ENCODE measurements at places on chromosomes 5 and 9. TPM values are rescaled to one million over a fixed set of nuclear protein-coding genes. Genes with fewer than 3 reads are reported as not detected.

DNA sequence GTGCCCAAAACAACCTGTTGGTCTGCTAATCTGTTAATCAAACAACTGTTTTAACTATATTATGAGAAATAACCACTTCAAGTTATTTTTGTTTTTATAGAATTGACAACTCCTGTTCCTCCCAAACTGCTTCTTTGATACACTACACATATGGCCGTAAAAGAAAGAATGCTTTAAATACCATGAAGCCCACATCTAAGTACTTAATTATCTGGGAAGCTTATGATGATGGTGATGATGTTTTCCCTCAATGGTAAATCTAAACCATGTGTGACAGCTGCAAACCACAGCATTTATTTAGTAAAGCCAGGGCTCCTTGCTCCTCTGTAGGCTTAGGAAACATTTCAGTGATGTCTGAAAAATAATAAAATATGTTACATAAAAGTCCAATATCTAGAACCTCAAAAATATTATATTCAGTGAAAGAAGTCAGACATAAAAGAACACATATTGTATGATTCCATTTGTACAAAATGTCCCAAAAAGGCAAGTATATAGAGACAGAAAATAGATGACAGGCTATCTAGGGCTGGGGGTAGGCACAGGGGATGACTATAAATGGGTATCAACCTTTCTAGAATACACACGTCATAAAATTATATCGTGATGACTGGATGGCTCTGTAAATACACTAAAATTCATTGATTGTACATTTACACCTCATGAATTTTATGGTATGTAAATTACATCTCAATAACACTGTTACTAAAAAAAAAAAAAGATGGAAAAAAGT, 154.1 kb downstream of the EFNA5 start:
- DNase-seq: peak; percentile 21

DNA sequence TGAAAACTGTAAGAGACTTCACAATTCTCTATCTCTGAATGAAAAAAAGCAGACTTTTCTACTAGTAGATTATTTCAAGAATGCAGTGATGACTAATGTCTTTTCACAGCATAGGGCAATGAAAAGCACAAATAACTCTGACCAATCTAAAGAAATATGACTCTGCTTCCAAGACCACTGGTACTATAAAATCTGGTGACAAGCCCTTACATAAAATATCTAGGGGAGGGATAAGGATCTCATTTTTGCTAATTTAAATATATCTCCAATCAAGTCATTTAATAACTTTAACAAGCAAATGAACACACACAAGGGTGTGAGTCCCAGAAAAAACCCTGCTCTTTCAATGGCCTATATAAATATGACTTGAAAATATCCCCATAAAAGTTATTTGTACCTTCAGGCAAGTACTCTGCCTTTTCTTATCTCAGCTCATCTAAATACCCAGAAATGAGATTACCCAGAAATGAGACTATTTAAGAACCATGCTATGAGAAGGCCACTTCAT, 105.2 kb downstream of the GNAQ start:
- DNase-seq: no peak

- no peak for DNase-seq
These were observed 9.0 kb upstream of the KIF2A start for GRCh38 chr5:62296998-62297397.

DNA sequence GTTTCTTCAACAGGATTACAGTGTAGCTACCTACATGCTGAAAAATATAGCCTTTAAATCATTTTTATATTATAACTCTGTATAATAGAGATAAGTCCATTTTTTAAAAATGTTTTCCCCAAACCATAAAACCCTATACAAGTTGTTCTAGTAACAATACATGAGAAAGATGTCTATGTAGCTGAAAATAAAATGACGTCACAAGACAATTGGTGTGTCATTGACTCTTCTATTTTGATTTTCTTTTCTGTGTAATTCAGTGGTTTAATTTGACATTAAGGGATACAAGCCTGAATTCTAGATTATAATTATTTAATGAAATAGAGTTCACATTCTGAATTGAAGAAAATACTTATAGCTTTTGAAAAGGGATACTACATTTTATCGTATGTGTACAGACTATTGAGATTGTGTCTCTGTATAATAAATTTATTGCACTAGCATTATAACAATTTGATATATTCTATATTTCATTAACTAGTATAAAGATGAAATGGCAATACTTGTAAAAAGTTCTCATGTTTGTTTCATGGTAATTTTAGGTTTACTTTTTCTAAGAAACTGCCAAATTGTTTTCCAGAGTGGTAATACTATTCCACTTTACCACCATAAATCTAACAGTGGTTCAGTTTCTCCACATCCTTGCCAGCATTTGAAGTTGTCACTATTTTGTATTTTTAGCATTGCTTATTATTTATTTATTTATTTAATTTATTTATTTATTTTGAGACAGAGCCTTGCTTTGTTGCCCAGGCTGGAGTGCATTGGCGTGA, 18.7 kb downstream of the ANXA1 start:
- no peak for DNase-seq

- DNase-seq: no peak
These were observed 27.7 kb downstream of the PRDM6 start for GRCh38 chr5:123116757-123117156.

DNA sequence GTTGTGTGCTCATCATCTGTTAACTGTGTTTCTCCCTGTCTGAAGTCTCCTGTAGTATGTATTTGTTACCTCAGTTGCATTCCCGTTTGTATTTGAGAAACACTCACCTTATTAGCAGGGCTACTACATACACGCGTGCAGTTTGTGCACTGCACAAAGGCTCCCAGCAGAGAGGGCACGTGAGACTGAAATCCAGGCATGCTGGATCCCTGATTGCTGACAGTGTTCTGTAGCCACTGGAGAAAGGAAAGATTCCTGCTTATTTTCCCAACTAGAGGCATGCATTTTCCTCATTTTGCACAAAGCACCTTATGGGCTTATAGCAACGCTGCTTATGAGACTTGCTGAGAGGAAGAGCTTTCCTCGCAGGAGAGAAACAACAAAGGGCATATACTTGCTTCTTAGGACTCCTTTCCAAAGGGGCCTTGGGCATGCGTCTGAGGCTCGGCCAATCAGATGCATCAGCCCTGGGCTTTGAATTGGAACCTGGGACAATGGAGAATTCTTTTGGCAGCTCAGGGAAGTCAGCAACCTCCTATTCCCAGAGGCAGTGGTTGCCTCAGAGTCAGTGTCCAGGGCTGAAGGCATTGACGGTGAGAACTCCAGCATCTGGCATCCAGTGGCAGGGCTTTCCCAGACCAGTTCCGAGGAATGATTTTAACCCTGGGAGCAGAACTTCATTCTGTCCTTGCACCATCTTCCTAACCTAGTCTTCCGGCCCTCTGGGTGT, 9.9 kb upstream of the MEGF10 start:
- no peak for DNase-seq

- DNase-seq: peak; percentile 37
These were observed 6.3 kb upstream of the KCNIP1 start for GRCh38 chr5:170497311-170498038.

GRCh38 chr9:16265688-16266087, 604.8 kb downstream of the BNC2 start:
- DNase-seq: no peak

- DNase-seq: peak; percentile 49
These were observed 46.2 kb downstream of the MCTP1 start for GRCh38 chr5:95238560-95239325.

GRCh38 chr5:380701-381309, 59.3 kb downstream of the AHRR start:
- no peak for DNase-seq

DNA sequence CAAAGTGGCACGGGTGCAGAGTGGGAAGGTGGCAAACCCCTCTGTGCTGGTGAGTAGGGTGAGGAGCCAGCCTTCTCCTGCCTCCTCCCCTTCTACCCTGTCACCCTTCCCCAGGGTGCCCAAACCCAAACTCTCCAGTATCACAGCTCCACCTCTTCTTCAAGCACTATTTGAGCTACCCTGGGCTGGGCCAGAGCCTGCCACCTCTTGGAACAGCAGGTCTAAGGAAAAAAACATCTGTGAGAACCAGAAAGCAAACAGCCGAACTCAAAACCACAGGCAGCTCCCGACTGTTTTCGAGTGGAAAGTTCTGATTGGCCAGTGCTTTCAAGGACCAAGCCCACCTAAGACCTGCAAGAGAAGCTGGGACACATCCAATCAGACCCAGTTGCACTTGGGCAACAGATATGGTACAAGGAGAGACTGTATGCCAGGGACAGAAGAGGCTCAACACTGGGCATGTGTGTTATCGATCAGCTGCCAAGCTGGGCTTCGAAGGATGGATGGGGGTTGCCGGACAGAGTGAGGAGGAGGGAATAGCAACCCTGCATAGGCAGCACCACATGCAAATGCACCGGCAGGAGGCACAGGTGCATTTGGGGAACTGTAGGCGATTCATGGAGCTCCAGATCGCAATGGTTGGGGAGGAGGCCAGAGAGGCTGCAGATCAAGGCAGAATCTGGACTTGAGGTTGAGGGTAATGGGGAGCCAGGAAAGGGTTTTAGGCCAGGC, 19.7 kb downstream of the ACSL6 start:
- DNase-seq: no peak

GRCh38 chr9:89218040-89218928, 39.7 kb upstream of the SHC3 start:
- DNase-seq: peak; percentile 34

DNA sequence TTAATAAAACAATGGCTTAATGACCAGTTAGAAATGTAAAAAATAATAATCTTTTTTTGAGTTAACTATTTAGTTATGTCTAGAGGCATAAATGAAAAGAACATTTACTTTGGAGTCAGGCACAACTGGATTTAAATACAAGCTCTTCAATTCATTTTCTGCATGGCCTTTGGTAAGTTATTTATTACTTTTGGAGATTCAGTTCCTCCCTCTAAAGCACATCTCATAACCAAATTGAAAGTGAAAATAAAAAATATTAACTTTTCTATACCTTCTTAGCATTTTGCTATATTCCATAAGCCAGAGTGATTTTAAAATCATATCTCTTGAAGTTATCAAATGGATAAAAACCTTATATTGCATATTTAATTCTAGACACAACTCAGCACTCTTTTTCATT, 434.9 kb upstream of the SMARCA2 start:
- DNase-seq: no peak

DNA sequence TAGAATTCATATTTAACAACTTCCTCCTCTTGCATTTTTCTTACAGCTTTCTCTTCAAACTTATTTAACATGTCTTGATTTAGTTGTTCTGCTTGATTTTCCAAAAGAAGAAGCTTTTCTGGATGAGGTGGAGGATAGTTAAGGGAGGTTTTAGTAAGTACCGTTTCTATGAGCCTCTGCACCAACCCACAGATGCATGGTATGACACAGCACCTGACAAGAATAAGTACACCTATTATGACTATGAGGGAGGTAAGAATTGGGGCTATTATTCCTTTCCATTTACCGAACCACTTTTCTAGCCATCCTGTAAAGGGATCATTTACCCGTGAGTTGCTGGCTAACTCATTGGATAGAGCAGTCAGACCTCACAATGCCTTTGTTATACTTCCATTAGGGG, 2.5 kb upstream of the HMGCS1 start:
- DNase-seq: no peak

GRCh38 chr5:89087551-89088318, 204.8 kb upstream of the MEF2C start:
- no peak for DNase-seq

GRCh38 chr9:37700900-37701299, 50.1 kb downstream of the FRMPD1 start:
- peak; percentile 6 for DNase-seq

GRCh38 chr5:56833325-56833724, 18.0 kb downstream of the MAP3K1 start:
- DNase-seq: no peak

DNA sequence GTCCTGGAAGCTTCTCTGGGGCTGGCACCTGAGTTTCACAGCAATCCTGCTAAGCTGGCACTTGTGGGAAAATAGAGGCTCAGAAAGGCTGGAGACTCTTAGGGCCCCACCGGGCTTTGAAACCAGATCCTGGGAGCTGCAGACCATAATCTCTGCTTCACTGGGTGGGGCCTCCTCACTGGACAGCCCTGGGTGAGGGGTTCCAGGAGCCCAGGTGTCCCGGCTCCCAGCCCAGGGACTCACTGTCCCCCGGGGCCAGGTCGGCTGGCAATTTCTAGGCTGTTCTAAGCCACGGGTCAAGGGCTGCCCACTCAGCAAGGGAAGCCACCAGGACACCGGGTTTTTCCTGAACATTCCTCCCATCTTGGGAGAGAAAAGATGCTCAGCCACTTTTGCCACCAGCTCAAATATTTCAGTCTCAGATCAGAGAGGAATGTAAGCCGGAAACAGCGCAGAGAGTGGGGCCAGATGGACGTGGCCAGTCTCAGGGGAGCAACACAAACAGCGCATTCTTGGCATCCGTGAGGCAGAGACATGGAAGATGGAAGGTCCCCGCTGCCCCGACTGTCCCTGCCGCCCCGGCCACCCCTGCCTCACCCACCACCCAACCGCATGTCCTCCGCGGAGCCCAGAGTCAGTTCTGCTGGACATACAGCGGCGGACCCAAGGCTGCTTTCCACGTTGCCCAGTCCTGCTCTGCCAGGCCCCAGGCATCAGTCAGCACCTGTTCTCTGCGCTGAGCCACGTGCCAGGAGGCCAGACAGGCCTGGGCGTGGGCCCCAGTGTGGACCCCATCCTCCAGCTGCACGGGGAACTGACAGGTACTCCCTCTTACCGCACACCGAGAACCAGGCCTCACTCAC, 72.6 kb downstream of the VAV2 start:
- DNase-seq: no peak

GRCh38 chr9:137588891-137589290, 1.4 kb downstream of the ZMYND19 start:
- DNase-seq: no peak

GRCh38 chr5:21085791-21086190, 1097.8 kb upstream of the CDH18 start:
- no peak for DNase-seq

- no peak for DNase-seq
These were observed 73.3 kb upstream of the PCSK1 start for GRCh38 chr5:96506376-96506775.

DNA sequence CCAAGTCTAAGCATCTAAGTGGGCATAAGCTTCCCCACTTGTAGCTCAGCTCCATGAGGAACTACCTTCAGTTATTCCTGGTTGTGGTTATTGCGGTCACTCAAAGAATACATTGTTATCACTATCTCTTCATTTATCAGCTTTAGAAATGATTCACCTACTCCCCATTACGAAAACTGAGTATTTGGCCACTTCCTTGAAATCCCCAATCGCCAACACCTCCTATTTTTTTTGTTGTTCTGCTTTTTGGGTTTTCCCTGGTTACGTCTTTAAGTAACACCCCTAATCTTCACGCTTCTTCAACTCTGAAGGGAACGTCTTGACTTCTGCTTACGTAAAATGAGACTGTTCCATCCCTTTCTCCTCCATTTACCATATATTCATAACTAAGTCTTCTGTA, 20.7 kb downstream of the MAPK9 start:
- DNase-seq: no peak

The BTNL8 gene
- not detected for total RNA-seq

The HTR4 gene
- not detected for total RNA-seq

The KLF9 gene
- 48.3 TPM for total RNA-seq

The OMD gene
- total RNA-seq: 18.0 TPM

The NPR3 gene
- total RNA-seq: 59.3 TPM

The HTR1A gene
- not detected for total RNA-seq

The PCDHB2 gene
- total RNA-seq: 4.4 TPM

The MPDZ gene
- total RNA-seq: 86.0 TPM

The ZNG1A gene
- total RNA-seq: 55.9 TPM

The PCDHA1 gene
- total RNA-seq: not detected

The SCGB3A2 gene
- 5.8 TPM for total RNA-seq
